T-helper 9 cell (primary cell): ENCODE measurements at places on chromosomes 13 and 19.

DNA sequence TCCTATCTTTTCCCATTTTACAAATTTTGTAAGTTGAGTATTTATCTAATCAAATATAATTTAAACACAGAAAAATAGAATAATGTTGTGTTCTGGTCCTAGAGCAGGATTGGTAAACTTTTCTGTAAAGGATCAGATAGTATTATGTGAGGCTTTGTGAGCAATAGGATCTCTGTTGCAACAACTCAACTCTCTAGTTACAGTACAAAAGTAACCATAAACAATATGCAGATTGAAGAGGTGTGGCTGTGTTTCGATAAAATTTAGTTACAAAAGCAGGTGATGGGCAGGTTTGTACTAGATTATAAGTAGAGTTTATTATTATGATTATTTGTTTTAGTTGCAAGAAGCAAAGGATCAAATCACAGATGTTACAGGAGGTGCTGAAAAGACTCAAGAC lies 15.2 kb upstream of the C1QTNF9B start:
- no peak for DNase-seq

DNA sequence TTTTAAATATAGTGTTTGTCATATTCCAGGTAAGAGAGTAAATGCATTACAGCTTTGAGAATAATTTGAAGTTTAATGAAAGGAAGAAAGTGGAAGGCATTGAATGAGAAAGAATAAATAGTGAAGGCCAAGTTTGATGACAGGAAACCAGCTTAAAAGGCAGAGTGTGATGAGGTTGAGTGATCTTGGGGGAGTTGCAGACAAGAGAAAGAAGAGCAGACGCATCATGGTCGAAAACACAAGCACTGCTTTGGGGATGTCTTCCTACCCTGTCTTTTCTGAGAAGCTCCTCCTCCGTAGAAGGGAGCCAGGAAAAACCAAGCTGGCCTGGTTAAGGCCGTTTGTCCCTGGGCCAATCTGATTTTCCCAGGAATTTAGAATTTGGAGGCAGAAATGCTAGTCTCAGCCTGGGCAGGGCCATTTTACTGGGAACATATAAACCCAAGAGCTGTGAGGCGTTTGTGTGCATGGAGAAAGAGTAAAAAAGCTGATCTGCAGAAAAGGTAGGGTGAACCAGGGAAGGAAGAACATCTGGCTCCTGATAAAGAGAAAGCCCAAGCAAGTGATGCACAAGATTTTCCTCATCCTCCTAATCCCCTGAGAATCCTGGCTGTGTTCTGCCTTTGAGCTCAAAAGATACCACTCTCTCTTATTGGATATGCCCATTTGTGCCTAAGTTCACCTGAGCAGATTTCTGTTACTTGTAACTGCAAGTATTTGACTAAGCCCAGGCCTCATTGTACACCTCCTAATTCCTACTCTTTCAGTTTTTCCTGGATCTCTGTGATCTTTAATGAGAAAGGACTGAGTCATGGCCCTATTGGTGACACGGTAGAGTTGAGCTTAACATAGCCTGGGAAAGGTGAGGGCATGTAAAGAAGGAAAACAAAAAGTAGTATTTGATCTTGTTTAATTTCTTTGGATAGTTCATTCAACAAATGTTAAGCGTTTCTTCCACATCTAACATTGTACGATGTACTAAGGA lies 80.0 kb downstream of the WDFY2 start:
- DNase-seq, result no peak

GRCh38 chr19:3959766-3960131 lies 11.2 kb downstream of the DAPK3 start:
- DNase-seq, result no peak

GRCh38 chr13:42047561-42048341 lies 697 bp upstream of the DGKH start:
- peak; percentile 11 for DNase-seq

DNA sequence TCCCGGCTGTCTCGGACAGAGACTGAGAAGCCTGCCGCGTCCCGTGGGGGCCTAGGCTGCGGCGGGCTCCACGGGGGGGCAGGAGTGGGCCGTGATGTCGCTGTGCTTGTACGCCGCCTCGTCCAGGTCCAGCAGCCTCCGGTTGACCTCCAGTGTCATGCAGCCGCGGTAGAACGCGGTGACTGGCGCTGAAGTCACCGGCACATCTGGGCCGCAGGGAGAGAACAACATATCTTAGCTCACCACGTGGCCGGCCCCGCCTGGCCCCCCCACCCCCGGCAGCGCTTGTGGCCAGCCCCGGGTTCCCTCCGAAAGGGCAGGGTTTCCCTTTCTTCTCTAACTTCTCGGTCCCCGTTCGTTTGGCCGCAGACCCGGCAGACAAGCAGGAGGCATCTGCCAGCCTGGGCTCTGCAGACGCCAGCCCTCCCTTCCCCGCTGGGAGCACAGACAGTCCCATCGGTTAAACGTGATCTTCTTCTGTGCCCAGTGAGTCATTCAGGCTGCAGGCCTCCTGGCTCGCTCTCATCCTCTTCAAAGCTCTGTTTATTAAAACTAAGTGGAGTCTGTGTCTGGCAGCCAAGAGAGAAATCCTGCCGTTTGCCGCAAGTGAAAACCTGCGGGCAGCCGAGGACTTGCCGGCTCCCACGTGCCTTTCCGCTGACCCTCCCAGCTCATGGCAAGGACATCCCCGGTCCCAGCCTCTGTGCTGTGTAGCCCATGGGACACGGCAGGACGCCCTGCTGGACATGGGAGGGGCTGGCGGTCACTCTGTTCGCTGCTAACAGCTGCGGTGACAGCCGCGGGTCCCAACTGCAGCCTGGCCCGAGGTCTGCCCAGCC lies 42.8 kb downstream of the GAS6 start:
- no peak for DNase-seq

GRCh38 chr19:35992907-35993765 lies 1.9 kb upstream of the SDHAF1 start:
- no peak for DNase-seq

DNA sequence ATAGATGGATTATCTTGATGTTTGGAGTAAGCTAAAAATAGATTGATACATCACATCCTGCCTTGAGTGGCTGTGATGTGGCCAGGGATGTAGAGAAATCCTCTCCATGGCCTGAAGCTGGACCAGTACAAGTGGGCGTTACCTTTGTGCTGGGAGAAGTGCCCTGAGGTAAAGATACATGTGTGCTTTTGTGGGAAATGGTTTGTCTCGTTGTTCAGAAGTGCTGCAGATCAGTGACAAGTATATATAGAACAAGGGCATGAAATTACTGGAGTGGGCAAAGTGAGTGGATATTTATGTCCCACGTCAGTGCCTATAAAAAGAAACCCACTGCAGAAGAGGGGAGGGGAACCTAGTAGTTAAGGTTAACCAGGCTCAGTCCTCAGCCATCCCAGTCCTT lies 12.2 kb upstream of the ZNF304 start:
- no peak for DNase-seq

- DNase-seq, result no peak
Observed at GRCh38 chr13:113978741-113979481, 5.0 kb upstream of the C13orf46 start.

GRCh38 chr13:31209841-31210210 lies 10.1 kb downstream of the B3GLCT start:
- DNase-seq, result no peak

DNA sequence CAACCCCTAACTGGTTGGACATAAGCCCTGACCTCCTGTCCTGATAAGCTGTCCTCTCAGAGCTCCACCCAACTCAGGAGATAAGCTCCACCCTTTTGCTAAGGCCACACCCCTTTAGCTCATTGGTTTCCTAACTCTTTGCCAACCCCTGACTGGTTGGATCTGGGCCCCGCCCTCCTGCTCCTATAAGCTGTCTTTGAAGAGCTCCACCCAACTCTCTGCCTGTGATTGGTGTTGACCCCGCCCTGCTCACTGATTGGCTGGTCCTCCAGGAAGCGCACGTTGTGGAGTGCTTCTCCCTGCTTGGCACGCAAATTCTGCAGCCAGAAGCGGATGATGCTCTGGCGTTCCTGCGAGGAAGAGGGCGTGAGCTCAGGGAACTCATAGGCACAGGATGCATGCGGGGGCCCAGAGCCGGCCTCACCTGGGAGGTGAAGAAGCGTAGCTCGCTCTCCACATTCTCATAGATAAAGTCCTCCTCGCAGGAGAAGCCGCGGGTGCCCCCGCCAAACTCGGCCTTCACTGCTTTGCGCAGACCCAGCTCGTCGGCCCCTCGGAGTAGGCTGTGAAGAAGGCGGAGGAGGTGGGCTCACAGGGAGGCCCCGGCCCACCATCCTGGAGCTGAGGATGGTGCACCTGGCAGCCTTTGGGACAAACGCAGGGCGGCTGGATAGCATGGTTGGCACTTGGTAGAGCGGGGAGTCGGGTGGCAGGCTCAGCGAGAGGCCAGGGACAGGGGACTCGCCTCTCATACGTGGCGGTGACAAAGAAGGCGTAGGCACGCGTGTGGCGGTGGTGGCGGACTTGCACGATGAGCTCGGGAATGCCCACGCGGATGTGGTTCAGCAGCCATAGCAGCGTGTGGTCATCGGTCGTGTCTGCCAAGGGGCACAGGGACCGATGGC lies 1.7 kb downstream of the ANO8 start:
- DNase-seq, result no peak

- DNase-seq, result no peak
Observed at GRCh38 chr19:41437944-41438574, 1.7 kb downstream of the DMAC2 start.

GRCh38 chr13:49241296-49241695 lies 6.4 kb upstream of the CDADC1 start:
- no peak for DNase-seq

DNA sequence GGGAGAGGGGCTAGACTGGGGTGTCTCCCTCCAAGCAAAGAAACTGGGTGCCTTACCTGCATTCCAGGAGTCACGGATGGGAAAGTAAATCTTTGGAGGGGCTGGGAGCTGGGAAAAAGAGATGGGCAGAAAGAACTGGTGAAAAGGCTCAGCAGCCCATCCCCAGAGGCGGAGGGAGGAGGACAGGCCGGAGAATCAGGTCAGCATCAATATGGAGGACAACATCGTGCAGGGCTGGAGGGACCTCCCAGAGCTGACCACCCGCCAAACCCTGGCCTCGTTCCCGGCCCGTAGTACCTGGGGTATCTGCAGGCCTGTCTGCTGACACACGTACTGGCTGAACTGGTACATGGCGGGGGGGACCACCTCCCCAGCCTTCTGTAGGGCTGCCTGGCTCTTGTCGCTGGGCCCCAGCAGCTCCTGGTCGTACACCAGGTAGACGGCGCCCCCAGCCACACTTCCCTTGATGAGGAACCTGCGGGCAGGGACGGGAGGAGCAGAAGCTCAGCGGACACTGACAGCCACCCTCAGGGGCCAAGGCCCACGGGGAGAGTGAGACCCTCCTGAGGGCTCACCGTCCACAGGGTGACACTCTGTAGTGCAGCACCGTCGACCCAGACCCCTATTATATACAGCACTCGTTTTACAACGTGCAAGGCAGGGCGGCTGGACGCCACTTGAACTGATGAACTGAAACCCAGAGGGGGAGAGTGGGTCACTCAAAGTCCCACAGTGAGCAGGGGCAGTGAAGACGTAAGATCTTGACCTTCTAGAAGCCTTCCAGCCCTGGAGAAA lies 830 bp downstream of the MICOS13 start:
- DNase-seq, result no peak

DNA sequence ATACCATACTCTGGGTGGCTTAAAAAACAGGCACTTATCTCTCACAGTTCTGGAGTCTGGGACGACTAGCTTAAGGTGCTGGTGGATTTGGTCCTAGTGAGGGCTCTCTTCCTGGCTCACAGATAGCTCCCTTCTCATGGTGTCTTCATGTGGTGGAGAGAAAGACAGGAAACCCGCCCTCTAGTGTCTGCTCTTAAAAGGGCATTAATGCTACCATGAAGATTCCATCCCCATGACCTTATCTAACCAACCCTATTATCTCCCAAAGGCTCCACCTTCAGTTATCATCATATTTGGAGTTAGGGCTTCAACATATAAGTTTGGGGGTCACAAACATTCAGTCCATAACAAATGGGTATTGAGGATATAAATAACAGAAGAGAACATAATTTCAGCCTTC lies 139.4 kb downstream of the HS6ST3 start:
- no peak for DNase-seq

DNA sequence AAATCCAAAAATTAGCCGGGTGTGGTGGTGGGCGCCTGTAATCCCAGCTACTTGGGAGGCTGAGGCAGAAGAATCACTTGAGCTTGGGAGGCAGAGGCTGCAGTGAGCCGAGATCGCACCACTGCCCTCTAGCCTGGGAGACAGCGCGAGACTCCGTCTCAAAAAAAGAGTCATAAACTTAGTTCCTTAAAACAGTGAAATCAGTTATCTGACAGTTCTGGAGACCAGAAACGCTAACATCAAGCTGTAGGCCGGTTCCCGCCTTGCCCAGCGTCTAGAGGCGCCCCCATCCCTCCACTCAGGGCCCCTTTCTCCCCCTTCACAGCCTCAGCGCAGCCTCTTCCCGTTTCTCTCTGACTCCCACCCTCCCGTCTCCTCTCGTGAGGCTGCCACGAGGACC lies 11.9 kb downstream of the ADAT3 start:
- DNase-seq, result no peak

DNA sequence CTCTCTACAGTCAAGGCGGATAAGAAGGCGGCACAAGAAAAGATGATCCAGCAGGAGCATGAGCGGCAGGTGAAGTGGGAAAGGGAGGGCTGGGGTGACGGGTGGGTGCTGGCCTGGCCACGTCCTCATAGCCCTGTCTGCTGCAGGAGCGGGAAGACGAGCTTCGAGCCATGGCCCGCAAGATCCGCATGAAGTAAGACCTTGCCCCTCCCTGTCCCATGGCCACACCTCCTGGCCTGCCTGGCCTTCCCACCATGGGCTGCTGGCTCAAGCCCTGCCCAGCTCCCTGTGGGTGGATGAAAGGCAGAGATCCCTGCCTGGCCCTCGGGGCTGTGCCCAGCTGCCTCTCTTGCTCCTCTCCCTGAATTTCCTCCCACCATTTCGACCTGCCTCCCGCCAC lies 7.2 kb downstream of the ZNF296 start:
- DNase-seq, result no peak

- DNase-seq, result no peak
Observed at GRCh38 chr13:25181597-25181996, 9.5 kb upstream of the AMER2 start.

DNA sequence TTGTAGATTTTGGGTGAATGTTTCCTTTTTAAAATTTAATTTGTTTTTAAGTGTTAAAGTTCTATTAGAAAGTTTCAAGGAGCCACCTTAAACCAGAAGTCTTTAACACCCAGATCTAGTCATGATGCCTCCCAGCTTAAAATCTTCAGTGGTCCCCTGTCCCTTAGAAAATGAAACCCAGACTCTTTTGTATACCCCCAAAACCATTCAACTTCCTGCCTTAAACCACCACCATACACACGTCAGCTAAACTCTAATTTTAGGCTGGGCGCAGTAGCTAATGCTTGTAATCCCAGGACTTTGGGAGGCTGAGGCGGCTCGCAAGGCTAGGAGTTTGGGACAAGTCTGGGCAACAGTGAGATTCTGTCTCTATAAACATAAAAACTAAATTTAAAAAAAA lies 37.9 kb downstream of the N4BP2L1 start:
- DNase-seq, result no peak

- no peak for DNase-seq
Observed at GRCh38 chr13:29847501-29847983, 2.9 kb downstream of the UBL3 start.

DNA sequence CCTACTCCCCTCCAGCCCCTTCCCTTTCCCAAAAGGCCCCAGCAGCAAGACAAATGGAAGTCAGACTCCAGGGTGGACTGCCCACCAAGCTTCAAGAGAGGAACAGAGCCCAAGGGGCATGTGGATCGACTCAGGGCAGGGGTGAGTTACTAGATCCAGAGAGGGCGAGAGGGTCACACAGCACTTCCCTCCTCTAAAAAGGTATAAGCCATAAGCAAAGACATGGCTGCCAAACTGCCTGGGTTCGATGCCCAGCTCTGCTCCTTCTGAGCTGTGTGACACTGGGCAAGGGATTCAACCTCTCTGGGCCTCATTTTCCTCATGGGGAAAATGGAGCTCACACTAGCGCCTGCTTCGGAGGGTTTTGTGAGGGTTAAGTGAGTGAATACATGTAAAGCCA lies 3.8 kb downstream of the PPP1R14A start:
- DNase-seq, result no peak
